ENCODE measurements at places on chromosomes 12 and 14.

DNA sequence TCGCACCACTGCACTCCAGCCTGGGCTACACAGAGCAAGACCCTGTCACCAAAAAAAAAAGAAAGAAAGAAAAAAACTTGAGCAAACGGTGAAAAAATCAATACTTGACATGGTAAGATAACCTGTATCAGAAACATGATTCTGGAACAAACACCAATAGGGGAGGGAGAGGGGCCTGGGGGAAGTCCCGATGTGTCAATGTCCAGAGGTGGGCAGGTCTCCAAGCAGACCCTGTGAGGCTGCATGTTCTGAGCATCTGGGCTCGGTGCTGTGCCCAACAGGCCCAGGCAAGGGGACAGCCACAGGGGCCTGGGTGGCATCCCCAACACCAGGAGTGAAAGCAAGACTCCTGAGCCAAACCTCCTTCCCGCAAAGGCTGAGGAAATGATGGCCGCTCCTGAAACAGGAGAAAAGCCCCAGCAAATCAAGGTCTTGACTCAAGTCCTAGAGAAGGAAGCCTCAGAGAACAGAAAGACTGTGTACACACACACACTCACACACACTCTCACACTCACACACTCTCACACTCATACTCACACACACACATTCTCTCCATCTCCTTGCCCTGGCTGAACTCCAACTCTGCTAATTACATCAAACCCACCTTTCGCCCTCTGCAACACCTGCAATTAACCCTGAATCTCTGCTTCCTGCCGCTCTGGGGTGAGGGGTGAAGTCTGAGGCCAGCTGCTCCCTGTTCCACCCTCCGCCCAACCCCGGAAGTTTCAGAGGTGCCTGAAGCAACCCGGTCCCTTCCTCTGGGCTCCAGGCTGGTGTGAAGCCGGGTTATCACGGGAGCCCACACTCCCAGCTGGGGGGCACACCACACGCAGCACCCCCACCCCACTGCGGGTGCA, 20.4 kb downstream of the CCDC88C start:
- DNase-seq: peak; percentile 89

DNA sequence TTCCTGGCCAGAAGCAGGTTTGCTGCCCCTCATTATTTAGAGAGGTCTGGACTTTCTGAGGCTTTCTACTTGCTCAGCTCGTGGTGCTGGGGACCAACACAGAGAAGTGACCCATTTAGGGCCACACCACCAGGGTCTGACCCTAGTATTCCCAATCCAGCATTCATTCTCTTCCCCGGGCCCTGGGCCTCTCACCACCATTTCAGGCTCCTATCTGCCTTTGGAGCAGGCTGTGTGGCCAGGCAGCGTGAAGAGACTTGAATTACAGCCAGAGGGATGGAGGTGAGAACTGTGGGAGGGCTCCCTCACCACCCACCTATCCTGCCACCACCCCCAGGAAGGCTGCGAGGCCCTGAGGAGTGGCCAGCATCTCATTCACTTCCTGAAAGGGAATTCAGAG, 24.6 kb downstream of the FAM222A start:
- no peak for DNase-seq

- DNase-seq: no peak
Observed at GRCh38 chr14:63857466-63858030, 4.7 kb downstream of the SYNE2 start.

DNA sequence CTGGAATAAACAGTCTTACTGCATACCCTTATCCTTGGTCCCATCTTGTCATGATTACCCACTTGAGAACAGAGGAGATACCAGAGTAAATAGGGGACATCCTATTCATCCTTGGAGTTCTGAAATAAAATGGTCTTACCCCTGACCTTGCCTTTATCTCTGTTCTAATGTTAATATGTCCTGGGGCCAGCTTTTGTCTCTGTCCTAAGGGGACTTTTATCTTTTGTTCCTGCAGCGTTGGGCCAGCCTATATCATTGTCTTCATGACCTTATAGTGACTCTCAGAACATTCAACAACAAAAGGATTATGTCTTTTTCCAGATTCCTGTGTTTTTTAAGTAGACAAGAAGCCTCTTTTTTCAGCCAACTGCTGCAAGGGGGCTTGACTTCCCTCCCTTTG, 1057.5 kb downstream of the LRFN5 start:
- DNase-seq: no peak

- DNase-seq: no peak
Observed at GRCh38 chr12:86697916-86698640, 441.9 kb upstream of the MGAT4C start.

DNA sequence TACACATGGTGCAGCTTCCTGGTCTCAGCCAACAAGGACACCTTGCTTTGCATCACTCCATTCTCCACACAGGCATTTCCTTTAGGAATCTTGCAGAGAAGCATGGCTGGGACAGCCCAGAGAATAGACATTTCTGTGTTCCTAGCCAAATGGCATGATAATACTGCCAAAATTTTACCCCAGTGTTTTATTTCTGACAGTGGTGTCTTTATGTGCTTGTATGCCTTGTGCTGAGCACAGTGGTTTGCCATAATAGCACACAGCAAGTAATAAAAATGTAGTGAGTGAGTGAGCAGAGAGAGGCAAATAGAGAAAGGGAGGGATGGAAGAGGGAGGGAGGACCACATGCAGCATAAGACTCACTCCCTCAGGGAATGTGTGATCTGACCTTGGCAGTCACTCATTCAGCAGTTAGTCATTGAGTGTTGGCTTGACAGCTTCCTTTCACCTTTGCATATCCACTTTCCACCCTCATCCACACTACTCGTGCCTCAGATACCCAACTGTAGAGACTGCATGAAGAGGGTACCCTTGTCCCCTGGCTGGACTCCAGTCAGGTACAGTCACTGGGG, 212.8 kb upstream of the CCDC196 start:
- no peak for DNase-seq

DNA sequence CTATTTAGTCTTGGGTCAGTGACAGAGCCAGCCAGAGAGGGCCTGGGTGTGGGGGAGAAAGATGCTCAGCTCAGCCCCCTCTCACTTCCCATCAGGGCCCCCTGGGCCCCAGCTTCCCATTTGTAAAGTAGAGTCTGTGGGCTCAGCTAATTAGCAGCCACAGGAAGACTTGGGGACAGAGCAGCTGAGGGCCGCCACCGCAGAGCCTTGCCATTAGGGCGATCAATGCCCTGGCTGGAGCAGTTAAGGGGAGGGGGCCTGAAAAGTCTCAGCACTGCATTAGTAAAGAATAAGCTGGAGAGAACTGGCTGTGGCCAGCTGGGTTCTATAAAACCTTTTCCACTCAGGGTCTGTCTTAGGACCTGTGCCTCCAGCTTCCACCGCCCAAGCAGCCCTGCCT, 2.7 kb downstream of the PLEKHD1 start:
- no peak for DNase-seq

DNA sequence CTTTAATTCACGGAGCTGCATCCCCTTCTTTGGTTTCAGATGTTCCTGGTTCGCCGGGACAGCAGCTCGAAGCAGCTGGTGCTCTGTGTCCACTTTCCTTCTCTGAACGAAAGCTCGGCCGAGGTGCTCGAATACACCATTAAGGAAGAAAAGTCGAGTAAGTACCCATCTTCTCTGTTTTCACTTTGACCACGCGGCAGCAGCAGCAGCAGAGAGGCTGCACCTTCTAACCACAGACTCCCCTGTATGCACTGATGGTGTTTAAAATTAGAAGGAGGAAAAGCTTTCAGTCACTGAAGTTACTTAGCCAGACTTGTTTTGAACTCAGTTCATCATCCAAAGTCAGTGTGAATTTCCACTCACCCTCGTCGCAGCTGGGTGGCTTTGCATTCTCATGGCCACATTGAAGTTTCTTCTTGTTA, 63.8 kb downstream of the RIN3 start:
- no peak for DNase-seq

GRCh38 chr14:19743256-19743655, at the start of gene OR4Q3:
Gene OR4Q3, plus strand, starts transcription at chr14:19743571.
- DNase-seq: peak; percentile 18

GRCh38 chr12:46609273-46609623, 216.5 kb downstream of the SLC38A4 start:
- no peak for DNase-seq

DNA sequence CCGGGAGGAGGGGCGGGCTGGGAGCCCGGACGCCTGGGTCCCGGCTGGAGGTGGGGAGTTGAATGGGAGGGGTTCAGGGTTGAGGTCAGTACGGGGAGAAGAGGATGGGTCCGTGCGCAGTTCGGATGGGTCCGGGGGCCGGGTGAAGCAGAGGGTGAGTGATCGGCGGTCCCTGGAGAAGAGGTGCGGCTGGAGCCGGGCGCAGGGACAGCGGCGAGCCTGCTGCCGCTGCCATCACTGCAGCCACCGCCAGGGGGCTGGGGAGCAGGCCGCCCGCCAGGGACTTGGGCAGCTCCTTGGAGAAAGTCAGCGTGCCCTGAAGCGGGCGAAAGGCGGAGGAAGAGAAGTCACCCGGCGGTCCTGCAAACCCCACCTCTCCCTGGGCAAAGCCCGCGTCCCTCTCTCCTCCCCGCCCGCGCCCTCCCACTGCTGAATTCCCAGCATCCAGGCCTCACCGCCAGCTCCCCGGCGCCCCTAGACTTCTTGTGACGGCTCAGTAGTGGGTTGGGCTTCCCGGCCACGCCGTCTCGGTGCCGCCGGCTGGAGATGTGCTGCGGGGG, 6.0 kb upstream of the GPR84 start:
- no peak for DNase-seq

All from NCI-H1105 treated with DMSO at 0.1 percent for 48 hours (cell line).